A549 (cell line): ENCODE measurements at places on chromosomes 7 and 10.

- no peak for DNase-seq
Measured at GRCh38 chr10:126042354-126042753, 146.0 kb downstream of the FANK1 start.

DNA sequence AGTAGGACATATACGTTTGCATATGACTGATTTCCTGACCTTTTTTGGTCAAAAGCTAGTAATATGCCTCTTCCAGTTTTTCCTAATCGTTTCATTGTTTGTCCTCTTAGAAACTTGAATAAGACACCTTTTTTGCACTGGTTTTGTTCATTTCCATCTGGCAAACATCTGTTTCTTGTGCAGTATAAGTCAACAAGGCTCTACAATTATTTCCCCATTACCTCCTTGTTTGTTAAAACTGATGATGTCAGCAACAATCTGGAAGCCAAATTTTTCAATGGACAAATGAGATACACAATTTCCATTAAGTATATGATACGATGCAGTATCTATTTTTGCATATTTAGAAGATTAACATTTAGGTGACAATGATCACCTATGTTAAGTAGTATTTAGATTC is 148.8 kb downstream of the NRBF2 start:
- no peak for DNase-seq

GRCh38 chr7:73622909-73623797 is 1.2 kb downstream of the MLXIPL start:
- DNase-seq: no peak

DNA sequence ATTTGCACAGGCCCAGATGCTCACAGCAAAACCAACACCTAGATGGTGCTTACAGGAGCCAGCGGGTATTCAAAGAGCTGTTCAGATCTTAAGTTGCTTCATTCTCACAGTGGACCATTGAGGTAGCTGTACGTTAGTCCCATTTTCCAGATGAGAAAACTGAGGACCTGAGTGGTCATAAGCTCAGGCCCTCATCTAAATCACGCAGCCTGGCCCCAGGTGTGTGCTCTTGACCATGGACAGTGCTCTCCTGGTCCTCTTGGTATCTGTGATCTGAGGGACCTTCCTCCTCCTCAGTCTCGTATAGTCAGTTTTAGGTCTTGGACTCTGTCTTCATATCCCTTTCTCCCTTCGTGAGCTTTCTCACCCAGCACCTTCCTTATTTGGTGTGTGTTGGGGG is 43.7 kb downstream of the HTRA1 start:
- DNase-seq: no peak

DNA sequence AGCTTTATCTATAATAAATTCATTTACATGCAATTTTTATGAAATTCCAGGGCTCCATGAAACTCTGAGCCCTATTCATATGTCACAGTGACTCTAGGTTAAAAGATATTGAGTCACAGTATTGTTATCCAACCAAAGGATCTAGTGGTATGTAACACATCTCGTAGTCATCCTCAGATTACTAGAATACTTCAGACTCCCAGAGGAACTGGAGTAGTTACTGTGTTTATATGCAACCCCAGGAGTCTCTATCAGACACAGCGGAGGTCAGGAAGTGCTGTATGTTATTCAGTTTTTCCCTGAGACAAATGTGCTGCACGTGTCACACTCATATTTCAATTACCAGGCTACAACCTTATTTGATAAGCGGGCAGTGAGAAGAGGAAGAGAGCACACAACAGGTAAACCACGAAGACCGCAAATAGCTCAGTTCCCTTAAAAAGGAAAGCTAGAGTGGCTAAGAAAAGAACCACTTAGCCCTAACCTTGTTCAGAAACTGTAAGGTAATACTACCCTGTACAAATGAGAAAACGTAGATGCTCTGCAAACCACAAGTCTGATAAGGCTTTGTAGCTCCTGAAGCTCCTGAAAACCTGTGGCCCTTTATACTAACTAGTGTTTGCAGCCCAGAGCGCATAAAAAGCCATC is 114.0 kb upstream of the CNTNAP2 start:
- DNase-seq: no peak

DNA sequence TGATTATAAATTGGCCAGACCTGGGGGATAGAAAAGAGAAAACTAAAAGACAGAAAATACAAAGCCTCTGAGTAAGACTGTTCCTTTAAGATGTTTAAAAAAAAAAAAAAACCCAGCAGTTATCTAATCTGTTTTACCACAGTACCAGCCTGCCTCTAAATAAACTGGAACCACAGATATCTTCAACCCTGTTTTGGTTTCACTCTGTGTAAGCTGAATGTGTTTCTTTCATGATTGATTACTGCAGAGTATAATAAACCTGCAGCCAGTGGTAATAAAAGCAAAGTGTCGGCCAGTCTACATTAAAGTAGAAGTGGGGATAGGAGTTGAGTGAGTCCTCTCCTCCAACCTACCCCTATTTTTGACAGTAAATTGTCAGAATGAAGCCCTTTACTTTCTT is 40.6 kb downstream of the MGAM2 start:
- DNase-seq: no peak

DNA sequence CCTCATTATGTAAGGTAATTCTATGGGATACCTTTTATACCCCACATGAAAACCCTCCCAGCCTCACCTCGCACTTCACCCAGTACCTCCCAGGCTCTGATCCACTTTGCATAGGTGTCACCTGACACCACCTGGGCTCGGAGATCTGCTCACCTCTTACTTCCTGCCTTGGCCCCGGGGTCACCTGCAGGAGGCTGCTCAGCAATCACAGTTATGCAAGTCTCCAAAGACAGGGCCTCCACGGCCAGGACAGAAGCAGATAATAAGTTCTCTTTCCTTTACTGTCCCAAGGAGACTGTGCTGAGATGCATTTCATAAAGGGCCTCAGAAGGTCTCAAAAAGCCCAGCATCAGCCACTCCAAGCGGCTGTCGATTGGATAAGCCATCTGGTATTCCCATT is 112.4 kb upstream of the PPP2R2D start:
- DNase-seq: no peak

- DNase-seq: no peak
Measured at GRCh38 chr7:50749896-50750295, 32.8 kb downstream of the GRB10 start.

DNA sequence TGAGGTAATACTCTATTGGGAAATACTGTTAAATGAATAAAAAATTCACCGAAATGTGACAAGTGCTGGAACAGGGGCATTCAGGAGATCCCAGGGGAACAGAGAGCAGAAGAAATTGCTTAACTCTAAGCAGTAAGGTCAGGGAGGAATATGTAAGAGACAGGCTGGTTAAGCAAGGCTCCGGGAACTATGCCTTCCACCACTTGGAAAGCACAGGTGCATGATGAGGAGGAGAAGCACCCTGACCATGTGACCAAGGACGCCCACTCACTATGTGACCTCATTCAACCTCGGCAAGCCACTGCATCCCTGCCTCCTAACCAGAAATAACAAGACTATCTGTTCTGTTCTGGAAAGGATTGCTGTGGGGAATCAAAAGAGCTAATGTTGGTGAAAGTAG is 218.4 kb downstream of the ELMO1 start:
- no peak for DNase-seq

DNA sequence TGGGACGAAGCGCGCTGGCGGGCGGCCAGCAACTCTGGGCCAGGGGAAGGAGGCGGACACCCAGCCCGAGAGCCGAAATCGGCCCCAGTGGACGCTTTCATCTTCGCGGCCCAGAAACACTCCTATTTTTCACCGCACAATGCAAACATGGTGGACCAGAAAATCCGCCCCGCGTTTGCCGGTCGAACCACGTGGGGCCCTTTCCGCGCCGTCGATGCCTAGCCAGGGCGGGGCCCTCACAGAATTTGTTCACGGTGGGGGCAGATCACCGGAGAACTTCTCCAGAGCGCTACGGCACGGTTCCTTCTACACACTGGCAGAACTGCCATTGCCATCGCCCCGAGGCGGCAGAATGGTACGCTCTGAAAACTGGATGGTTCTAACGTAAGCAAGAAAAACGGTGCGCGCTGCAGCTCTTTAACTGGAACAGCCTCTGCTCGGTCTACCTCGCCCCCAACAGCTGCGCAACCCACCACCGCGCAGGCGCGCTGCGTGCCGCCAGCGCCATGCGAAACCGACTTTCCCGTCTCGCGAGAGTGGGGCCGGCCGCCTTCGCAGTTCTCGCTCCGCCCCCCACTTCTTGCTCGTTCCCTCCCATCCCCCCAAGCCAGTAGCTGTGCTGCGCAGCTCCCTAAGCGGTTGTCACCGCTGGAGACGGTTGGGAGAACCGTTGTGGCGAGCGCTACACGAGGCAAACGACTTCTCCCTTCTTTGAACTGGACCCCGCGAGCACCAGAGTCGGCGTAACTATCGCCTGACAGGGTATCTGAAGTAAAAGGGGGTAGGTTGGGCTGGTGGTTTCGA is at the start of gene HNRNPH3:
Gene HNRNPH3, plus strand, starts transcription at position 610 of the 804 bp plus-strand sequence. CDS start 5,158 bp downstream, outside the sequence.
- DNase-seq: peak; percentile 99

DNA sequence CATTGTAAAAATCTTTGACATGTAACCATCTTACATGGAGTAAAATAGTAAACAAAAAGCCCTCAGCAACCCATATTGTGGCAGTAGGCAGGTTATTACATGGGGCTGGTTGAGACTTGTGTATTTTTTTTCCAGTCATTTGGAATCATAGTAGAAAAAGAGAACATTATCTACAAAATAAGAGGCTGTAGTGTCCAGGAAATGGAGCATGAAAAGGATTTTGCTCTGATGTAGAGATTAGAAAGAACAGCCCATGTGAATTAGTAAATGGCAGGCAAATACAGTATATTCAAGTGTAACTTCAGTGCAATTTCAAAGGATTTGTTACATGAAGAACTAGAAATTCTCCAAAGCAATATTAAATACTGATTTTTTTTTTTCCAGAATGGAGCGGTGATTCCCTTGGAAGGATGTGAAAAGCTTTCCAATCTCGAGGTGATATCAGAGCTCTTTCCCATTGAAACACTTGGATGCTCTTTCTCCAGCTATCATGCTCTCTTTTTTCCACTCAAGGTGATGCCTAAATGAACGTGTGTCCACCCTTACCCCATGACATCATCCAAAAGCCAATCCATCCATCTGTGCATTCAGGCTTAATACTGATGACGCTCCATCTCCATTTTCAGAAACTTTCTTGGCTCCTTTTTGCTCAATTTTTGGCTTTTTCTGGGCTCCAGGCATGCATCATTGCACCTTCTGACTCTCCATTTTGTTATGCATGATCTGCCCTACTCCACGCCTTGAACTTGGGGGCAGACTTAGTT is 1034.7 kb downstream of the TYW1 start:
- DNase-seq: no peak

DNA sequence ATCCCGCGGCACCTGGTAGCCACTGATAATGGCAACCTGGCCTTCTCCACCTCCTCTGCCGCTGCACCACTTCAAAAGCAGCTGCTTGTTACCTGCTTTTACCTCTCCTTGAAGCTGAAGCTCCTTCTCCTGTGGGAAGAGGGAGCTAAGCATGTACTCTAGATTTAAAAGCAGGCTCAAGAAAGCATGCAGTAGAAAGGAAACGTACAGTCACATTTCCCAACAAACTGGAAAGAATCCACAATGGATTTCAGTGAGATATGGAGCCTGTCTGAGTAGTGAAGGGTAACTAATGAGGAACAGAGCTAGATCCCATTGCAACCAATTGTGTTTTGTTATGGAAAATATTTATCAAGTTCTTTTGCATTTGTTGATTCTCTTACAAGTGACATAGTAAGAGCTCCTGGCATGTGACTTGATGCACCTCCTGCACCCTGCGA is 457.4 kb upstream of the GALNT17 start:
- no peak for DNase-seq

DNA sequence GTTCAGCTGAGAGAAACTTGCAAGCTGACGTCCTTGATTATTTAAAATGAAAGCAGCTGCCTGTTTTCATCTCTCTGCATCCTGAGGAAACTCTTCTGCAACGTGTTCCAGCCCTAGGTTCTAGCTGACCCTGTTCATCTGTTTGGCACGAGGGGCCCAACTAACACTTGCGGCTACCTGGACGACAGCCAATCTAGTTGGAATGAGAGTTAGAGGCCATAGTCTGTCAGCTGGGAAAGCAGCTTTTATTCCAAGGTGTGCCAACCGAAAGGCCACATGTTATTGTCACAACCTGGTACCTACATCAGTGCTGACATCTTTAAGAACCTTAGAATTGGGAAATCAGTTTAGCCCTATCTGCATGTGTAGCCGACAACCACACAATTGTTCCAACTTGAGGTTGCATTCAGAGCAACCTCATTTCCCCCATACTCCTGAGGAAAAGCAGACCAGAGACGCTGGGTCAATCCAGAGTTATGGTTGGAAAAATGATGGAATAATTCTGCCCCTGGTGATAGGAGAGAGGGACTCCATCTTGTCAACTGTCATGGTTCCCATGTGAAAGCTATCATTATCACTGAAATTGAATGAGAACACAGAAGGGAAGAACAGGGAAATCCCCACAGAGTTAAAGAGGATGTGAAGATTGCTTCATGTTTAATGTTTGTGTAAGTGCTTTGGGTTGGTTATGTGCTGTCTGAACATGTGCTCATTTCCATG is 121.6 kb downstream of the EGFR start:
- no peak for DNase-seq

- DNase-seq: no peak
Measured at GRCh38 chr7:101245147-101245668, 327 bp upstream of the FIS1 start.

- no peak for DNase-seq
Measured at GRCh38 chr7:30347226-30348082, 63.1 kb downstream of the ZNRF2 start.

DNA sequence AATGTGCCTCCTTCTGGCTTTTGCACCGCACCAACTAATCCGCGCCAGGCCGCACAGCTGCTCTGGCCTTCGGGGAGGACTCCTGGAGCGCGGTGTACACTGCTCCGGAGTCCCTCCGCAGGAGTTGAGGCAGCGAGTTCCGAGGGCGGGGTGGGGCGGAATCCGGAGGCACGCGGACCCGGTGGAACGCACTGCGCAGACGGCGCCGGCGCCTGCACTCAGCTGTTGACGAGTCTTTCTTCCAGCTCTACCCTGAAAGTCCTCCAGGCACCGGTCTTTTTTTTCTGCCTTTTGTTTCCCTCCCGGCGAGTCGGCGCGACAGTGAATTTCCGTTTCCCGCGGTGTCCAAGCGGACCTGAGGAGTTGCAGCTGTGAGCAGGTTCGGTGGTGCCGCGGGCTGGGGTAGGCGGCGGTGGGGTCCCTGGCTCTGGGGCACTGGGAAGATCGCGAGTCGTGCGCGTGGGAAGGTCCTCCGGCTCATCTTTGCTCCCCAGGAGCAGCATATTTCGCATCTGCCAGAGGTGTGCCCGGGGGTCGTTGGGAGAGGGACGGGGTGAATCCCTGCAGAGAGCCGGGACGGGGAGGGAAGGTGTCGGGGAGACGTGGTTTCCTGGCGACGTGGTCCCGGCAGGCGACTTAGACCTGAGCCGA is 44.1 kb downstream of the SFTPD start:
- no peak for DNase-seq

GRCh38 chr7:67983486-67983885 is 986.9 kb downstream of the TYW1 start:
- DNase-seq: no peak

DNA sequence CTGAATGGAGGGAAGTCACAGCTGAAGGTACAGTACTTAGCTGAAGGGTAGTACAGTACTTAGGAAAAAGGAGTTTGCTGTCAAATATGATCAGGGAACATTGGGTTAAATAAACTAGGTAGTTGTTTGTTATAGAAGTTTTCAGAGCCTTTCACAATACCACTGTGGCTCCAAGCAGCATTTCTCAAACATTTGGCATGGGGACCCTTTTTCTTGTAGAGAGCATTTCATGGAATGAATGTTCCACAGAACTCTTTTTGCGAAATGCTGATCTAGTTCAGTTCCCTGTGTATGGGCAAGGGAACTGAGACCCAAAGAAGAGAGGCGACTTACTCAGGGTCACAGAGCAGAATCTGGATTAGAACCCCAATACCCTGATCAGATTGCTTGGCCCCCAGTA is 31.5 kb upstream of the DDX50 start:
- DNase-seq: no peak
